AML-193 (cell line): ENCODE measurements at places on chromosomes 6 and 20.

- no peak for DNase-seq
Measured at GRCh38 chr20:62922451-62922921, 3.8 kb downstream of the DIDO1 start.

DNA sequence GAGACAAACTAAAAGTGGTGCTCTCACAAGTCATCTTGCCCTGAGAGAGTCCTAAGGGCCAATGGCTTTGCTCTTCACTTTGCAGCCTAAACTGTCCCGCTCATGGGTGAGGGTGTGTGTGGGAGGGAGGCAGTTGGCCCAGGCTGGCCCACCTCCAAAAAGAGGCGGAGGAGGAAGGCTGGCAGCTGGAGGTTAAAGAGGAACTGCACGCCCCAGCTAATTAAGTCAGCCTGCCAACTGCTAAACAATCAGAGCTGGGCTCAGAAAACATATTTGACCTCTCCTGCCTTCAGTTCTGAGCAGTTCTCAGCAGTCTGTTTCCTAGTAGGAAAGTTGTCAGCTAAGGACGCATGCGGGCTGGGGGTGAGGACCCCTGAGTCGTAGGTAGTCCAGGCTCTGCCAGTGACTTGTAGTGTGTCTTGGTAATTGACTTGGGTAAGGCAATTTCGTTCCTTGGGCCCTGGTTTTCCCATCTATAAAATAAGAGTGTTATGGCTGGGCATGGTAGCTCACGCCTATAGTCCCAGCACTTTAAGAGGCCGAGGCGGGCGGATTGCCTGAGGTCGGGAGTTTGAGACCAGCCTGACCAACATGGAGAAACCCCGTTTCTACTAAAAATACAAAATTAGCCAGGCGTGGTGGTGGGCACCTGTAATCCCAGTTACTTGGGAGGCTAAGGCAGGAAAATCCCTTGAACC, 17.0 kb downstream of the GSS start:
- peak; percentile 88 for DNase-seq

DNA sequence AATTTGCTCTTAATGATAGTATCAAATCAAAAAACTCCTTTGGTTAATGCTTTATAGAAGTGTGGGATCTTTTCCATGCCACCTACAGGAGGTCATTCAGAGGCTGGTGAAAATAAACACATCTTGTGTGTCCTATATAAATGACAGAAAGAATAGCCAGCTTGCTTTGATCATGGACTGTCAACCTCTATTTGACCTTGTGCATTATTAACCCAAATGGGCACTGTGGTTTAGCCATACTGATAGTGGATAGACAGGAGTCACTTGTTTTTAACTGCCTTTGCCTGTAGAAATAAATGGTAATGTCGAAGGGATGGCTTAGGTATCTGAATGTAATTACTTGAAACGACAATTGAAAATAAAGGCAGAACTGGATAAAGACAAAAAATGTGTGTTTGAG, 123.8 kb downstream of the CDKAL1 start:
- no peak for DNase-seq

DNA sequence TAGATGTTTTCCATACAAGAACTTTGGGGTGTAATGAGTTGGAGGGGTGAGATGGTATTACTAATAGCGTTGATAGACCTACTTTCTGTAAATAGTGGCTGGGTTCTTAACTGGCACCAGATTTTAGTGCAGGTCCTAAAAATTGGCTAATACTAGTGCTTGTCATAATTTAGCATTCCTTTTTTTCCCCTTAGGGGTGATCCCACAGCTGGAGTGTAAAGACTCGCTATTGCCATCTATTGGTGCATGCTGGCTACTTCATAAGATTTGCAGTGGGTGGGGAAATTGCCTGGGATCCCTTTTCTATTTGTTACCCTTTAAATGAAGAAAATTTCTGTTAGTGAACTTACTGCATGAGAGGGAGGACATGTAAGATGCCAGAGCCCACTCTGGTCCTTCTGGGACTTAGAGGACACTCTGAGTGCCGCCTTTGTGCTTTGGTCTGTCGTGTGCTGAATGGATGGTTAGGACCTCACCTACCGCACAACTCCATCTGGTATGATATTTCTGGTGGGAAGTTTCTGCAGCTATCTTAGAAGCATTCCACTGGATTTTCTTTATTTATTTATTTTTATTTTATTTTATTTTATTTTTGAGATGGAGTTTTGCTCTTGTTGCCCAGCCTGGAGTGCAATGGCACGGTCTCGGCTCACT, 195.5 kb downstream of the JARID2 start:
- peak; percentile 77 for DNase-seq

- peak; percentile 99 for DNase-seq
Measured at GRCh38 chr6:108966855-108967755, 118.9 kb downstream of the ARMC2 start.

GRCh38 chr6:40425192-40425919, 161.8 kb downstream of the LRFN2 start:
- DNase-seq: no peak

- DNase-seq: no peak
Measured at GRCh38 chr6:1482381-1483166, 93.2 kb downstream of the FOXF2 start.

DNA sequence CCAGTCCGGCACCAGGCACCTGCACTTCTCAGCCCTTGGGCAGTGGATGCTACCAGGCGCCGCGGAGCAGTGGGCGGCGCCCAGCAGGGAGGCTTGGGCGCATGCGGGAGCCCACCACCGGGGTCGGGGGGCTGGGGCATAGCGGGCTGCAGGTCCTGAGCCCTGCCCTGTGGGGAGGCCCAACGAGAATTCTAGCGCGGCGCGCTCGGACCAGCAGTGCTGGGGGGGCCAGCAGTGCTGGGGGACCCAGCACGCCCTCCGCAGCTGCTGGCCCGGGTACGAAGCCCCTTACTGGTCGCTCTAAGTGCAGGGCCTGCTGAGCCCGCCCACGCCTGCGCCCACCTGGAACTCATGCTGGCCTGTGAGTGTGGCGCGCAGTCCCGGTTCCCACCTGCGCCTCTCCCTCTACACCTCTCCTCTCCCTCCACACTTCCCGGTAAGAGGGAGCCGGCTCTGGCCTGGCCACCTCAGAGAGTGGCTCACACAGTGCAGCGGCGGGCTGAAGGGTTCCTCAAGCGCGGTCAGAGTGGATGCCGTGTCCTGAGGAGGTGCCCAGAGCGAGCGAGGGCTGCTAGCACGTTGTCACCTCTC, 28.5 kb upstream of the SERPINB1 start:
- no peak for DNase-seq

GRCh38 chr20:34536798-34537394, 20.7 kb downstream of the DYNLRB1 start:
- no peak for DNase-seq

- no peak for DNase-seq
Measured at GRCh38 chr6:118660218-118660569, 8.8 kb upstream of the CEP85L start.

DNA sequence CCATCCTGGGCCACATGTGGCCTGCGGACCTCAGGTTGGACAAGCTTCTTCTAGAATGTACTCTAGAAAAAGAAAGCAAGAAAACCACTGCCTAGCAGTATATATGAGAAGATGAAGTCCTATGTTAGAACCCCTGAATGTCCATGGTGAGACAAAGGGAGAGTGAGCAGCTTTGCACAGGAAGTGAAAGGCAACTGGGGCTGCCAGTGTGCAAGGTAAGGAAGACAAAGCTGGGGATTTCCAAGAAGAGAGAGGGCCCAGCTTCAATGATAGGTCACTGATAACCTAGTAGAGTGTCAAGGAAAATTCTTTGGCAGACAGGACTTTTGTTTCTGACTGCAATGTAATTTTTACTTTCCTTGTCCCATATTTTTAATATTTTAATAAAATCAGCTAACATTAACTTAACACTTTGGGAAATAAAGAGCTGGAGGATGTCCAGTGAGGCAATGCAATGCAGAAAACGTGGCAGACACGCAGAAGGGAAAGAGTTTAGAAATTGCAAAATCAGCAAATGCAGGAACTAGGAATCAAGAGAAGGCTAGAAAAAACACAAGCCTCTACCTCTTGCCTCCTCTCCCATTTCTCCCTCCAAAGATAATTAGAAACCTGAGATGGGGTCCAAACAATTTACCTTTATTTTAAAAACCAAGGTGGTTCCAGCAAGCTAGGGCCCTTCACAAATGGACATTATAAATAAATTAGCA, 47.4 kb downstream of the CYP39A1 start:
- DNase-seq: no peak

GRCh38 chr20:48295966-48296421, 510.7 kb upstream of the SULF2 start:
- no peak for DNase-seq

DNA sequence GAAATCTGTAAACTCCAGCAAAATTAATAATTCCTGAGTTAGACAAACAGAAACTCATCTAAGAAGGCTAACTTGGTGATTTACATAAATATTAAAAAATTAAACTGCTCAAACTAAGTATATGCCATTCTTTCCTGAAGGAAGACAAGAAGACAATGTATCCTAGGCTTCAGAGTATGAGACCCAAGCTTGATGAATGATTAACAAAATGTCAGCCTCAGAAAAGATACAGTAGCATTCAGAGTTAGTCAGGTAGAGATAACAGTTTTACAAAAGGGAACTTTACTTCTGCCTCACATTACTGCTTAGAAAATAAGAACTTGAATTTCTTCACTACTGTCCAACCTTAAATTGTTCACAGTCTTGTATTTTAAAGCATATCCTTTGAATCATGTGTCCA, 12.0 kb downstream of the CSNK2A1 start:
- no peak for DNase-seq

- no peak for DNase-seq
Measured at GRCh38 chr6:26563488-26563887, 25.3 kb downstream of the HMGN4 start.

DNA sequence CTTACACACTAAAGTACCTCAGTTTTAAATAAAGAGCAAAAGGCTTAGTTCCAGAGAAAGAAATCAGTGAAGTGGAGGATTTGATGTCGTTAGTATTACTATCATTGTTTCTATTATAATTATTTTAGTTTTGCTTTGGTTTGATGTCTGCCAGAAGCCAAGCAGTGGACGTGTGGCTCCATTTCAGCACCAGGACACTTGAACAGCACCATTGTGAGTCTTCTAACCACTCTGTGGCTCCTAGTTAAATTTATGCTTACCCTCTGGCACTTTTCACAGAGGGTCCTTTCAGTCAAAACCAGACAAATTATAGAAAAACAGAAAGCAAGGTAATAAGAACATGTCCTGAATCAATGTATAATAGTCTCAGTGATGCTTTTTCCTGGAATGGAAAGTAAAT, 3.4 kb downstream of the COL9A1 start:
- DNase-seq: no peak

DNA sequence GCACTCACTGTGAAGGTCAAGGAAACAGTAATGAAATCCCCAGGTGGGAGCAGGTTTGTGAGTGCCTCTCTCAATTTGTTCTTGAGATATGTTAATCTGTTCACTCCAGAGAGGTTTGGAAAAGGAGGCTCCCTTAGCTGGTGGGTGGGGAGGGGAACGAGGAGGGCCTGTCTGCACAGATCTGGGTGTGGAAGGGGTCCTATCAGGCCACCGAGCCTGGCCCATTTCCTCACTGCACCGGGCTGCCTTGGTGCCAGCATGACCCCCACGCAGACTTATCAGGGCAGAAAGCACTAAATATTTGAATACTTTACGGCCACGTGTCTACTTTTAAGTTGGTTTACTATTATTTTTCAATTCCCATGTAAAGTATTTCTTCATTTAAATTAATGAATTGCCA, 8.3 kb downstream of the AGPAT4 start:
- DNase-seq: no peak

DNA sequence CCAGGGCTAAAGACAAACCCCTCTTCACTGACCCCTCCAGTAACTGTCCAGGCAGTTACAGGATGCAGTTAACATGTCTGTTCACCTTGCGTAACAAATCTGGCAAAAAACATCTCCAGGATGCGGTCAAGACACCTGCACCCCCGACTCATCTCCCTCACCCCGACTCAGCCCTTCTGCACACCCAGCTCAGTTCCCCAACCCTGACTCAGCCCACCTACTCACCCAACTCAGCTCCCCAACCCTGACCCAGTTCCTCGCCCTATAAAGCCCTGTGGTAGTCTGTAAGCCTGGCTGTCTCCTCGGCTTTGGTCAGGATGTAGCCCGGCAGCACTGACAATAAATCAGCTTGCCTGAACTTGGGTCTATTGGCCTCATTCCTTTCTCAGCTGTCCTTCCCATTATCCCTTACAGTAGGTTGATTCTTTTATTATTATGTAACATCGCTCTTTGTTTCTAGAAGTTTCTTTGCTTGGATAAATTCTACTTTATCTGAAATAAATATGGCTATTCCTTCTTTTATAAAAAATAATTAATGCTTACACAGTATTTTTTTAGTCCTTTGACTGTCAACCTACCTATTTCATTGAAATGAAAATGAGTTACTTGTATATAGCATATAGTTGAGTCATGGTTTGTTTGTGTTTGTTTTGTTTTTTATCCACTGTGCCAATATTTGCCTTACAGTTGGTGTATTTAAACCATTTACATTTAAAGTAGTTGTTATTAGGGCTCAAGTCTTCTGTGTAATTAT, 12.9 kb upstream of the ADTRP start:
- DNase-seq: no peak

GRCh38 chr6:117309069-117309468, 43.7 kb downstream of the VGLL2 start:
- DNase-seq: no peak

DNA sequence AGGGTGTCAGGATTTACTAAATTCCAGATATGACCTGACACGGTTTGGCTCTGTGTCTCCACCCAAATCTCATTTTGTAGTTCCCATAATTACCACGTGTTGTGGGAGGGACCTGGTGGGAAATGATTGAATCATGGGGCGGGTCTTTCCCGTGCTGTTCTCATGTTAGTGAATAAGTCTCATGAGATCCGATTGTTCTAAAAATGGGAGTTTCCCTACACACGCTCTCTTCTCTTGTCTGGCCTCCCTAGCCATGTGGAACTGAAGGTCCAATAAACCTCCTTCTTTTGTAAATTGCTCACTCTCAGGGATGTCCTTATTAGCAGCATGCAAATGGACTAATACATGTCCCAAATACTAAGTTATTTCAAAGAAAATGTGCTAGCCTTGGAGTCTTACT, 121.1 kb downstream of the CENPW start:
- no peak for DNase-seq

DNA sequence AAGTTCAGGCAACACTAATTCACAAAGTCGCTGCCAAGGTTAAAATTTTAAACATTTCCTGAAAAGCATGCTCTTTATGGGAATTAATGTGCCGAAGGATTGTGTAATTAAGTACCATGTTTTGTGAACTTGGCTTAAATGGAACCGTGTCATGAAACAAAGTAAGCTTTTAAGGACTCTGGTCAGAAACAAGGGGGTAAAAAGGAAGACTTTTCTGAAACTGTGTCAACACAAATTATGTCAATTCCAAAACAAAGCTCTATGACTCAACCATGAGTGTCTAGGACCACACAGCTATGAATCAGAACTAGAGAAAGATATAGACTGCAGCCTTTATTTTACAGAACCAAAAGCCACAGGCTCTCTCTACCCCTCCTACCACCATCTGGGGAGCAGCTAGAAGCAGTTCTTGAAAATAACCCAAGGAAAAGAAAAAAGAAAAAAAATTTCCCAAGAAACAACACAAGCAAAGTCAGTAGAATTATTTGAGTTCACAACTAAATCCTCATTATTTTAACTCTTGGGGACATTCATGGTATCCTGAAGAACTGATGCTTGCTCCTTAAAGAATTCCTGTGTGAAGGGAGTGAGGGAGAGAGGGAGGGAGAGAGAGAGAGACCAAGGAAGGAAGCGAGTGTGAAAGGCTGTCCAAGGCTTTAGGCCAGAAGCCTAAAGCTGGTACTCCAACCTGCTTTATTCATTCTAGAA, 81.9 kb downstream of the ZMYND8 start:
- DNase-seq: no peak
